ENCODE measurements at places on chromosomes 7 and 10.

DNA sequence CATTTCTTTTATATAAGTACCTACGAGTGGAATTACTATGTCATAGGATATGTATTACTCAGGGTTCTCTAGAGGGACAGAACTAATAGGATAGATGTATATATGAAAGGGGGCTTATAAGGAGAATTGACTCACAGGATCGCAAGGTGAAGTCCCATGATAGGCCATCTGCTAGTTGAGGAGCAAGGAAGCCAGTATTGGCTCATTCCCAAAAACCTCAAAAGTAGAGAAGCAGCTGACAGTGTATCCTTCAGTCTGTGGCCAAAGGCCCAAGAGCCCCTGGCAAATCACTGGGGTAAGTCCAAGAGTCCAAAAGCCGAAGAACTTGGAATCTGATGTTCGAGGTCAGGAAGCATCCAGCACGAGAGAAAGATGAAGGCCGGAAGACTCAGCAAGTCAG lies 59.8 kb downstream of the GALNT17 start:
- DNase-seq, result no peak

- DNase-seq, result peak; percentile 75
These were observed 195.6 kb downstream of the CUX1 start for GRCh38 chr7:102012941-102013461.

GRCh38 chr7:1854866-1855724 lies 185.0 kb downstream of the ELFN1 start:
- no peak for DNase-seq

GRCh38 chr7:110539216-110539615 lies 551.7 kb upstream of the LRRN3 start:
- no peak for DNase-seq

DNA sequence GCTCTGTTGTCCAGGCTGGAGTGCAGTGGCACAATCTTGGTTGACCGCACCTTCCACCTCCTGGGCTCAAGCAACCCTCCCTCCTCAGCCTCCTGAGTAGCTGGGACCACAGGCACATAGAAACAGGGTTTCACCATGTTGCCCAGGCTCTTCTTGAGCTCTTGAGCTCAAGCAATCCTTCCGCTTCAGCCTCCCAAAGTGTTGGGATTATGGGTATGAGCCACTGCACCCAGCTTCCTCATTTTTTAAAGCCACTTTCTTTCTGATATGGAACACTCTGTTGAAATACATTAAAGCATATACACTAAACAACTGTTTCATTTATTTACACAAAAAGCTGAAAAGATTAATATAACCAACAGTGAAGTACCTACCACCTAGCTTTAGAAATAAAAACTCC lies 117.2 kb downstream of the CLEC2L start:
- no peak for DNase-seq

DNA sequence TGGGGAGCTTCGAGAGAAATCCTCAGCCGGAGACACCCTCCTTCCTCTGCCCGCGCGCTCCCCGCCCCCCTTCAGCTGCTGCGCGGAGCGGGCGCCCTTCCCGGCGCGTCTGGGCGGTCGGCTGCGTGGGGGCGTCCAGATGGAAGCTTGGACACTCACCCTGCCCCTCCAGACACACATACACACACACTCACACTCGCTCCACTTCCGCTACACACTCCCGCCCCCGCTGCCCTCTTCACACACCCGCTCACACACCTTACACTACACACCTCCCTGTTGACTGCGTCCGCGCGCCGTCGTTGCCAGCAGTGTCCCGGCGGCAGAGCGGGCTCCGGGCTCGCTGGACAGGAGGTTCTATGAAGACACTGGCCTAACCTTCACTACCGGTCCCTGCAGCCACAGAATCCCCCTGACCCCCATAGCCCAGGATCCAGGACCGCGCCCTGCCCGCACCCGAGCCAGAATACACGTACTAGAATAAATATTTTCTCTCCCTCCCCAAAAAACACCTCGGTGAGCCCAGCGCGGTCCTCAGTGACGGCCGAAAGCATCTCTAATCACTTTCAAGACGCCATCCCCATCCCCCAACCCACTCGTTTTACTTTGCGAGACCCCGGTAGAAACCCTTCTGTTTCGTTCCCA lies 1.1 kb upstream of the EGR2 start:
- peak; percentile 21 for DNase-seq

DNA sequence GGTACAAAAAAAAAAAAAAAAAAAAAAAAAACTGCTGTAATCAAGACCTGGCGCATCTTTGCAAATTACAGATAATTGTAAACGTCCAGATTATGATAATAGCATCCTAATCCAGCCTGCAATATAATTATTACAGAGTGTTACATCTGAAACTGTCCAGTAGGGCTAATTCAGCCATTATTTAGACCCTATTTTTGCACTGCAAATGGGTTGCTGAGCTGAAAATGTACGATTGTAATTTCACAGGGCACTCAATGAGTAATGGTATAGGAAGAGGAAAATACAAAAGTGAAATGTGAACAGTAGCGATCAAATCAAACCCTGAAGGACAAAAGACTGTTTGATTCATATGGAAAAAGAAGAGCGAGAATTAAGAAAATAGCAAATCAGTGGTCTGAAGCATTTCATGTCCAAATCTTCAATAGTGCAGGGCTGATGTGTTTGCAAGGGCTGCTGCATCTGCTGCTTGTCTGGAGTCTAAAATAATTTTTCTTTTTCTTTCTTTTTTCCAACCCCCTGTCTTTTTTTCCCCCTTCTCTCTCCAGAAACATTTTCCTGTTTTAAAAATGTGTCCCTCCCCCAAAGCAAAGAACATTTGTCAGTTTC lies 8.9 kb downstream of the DLX6 start:
- no peak for DNase-seq

DNA sequence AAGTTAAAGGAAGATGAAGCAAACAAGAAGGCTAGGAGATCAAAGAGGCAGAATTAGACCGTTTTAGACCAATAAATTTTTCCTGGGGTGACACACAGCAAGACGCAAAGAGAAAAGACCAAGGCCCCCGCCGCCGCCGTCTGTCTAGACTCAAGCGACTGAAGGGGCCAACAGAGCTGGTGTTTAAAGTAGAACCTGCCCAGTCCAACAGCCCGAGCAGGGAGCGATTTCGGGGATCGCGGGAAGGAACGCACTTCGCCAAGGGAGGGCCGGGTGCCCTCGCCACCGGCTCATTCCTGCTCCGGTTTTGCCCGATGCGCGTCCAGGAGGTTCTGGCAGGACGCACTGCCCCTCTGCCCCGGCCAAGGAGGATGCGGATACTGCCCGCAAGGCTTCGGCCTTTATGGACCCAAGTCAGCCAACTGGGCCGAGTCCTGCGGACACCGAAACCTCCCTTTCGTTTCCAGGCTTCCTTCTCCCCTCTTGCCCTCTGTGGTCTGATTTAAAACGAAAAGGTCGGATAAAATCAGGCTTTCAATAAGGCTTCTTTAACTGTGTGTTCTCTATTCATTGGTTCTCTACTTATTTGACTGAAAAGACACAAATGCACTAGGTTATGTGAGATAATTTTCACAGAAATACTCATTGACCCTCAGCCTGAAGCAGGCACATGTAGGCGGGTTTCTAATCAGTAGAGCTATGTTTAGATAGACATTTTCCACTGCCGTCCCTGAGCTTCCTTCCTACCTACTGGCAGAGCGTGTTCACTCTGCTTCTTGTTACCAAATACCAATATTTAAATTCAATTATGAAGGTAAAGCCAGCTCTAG lies 2.2 kb upstream of the HOXA7 start:
- no peak for DNase-seq

- peak; percentile 74 for DNase-seq
These were observed 270.6 kb downstream of the TWIST1 start for GRCh38 chr7:18846765-18847215.

- DNase-seq, result no peak
These were observed 629.8 kb downstream of the KCNMA1 start for GRCh38 chr10:77007834-77008233.

GRCh38 chr10:63058236-63058635 lies 74.9 kb upstream of the NRBF2 start:
- DNase-seq, result no peak

GRCh38 chr7:127588697-127589482 lies 679 bp downstream of the ARF5 start:
- DNase-seq, result peak; percentile 59

DNA sequence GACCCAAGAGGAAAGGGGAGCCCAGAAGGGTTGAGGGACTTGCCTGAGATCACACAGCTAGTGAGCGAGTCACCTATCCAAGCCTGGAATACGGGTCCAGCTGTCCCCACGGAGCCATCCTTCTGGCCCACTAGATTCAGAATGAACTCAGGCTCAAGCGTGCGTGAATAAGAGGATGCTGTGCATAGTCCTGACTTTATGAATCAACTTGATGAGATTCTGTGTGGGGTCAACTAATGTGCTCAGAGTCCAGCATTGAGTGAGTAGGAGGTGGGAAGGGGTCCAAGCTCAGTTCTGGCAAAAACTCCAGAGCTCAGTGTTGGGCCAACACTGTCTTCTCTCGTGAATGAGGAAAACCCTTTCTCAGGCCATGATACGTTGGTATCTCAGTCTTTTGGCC lies 41.4 kb downstream of the CAMK1D start:
- peak; percentile 45 for DNase-seq

- DNase-seq, result no peak
These were observed 510.0 kb downstream of the TNS3 start for GRCh38 chr7:47071866-47072265.
